ENCODE measurements at places on chromosomes 4 and X.

GRCh38 chr4:149741186-149741831, 74.3 kb downstream of the IQCM start:
- DNase-seq, result no peak

DNA sequence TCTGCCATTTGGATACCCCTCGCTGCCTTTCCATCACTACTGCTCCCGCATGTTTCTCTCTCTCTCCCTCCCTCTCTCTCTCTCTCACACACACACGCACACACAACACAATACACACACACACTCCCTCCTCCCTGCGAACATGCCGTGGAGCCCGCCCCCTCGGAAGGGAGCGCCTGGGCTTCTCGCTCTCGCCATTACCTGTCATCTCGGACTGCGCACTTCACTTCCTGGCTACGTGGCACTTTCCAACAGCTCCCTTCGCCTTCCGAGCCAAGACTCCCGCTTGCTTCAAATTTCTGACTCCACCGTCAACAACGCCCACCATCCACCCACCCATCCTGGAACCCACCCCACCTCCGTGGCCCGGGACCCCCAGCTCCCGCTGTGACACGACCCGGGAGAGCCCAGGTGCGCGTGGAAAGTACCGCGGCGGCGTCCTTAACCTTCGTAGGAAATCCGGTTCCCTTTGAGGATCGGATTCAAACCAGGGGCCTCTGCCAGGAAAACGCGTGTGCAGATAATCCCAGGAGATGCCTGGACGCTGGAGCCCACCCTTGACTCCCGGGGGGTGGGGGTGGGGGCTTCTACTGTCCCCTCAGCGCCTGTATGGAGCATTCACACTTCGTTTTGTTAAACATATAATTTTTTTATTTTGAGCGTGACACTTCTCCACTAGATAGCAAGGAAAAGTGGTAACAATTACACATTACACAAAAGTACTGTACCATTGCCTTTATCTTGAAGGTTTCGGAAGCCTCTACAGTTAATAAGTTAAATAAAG, 12.5 kb downstream of the ARX start:
- DNase-seq, result no peak

GRCh38 chr4:34250562-34250961, 1993.8 kb downstream of the ARAP2 start:
- no peak for DNase-seq

- DNase-seq, result no peak
These were observed 53.3 kb upstream of the LNX1 start for GRCh38 chr4:53644607-53645006.

DNA sequence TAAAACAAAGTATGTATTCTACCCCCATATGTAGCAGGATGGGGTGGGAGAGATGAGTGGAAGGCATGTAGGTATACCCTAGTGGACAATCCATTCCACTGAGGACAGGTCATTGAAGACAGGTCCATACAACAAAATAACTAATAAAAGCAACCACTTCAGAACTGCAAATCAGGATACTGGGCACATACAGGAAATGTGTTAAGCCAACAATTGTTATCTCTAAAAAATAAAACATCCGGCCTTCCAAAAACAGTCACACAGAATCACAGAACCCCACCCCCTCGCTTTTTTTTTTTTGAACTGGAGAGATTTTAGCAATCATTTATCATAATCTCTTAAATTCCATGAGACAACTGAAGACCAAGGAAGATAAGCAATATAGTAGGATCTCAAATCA, 112.9 kb downstream of the FRYL start:
- DNase-seq, result no peak

- no peak for DNase-seq
These were observed 94.5 kb upstream of the RASGEF1B start for GRCh38 chr4:81566161-81566591.

DNA sequence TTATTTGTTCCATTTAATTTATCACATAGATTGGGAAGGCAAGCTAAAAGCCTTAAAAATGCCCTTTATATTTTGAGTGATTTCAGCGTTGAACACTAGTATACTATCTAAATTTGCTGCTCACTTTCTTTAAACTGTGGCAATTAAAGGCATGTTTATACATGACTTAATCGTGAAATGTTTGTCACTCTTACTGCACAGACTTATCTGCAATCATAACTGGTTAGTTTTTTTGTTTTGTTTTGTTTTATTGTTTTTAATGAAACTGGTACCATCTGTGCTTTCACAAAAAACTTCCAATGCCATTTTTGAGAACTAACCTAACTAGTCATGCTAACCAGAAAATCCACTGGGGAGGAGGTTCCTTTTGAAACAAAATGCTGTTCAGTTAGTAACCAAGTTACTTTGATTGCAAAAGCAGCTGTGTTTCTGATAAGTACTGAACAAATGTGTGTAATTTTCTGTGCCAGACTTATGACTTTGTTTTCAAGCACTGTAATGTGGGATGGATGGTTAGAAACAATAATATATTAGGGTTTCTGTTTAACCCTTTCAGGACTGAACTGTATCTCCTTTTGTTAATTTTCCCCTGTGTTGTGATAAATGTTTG, 56.1 kb downstream of the CCKAR start:
- DNase-seq, result no peak

GRCh38 chr4:108034565-108034964, 44.9 kb downstream of the HADH start:
- no peak for DNase-seq

- no peak for DNase-seq
These were observed 262.8 kb downstream of the DKK2 start for GRCh38 chr4:106773076-106773905.

- DNase-seq, result no peak
These were observed 53.9 kb downstream of the ENPP6 start for GRCh38 chr4:184163813-184164212.

- DNase-seq, result no peak
These were observed 88.4 kb downstream of the LRP2BP start for GRCh38 chr4:185307136-185307950.

DNA sequence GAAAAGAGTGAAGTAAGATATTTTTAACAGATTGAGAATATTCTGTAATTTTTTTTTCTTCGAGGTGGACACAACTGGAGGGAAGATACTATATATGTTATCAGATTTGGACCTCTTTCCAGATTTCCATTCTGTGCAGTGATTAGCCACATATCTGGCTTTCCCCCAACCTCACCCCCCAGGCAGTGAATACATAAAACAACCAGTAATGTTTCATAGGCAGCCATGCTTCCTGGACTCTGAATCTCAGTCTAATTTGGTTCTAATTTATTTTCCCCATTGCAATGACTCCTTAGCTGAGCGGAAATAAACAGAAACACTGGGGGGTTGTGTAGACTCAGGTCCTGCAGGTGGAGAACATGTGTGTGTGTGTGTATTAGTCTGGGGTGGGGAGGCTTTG, 226.5 kb downstream of the FBXW7 start:
- DNase-seq, result no peak

GRCh38 chrX:20313899-20314298, 47.2 kb upstream of the RPS6KA3 start:
- no peak for DNase-seq

Measured in stimulated activated CD4-positive, alpha-beta T cell treated with anti-CD3 and anti-CD28 coated beads, Interleukin-15, amount 100 ng/mL, for 1 hour (primary cell).